Stimulated activated CD4-positive, alpha-beta T cell treated with anti-CD3 and anti-CD28 coated beads, Interleukin-2, amount 100 ng/mL, for 48 hours (primary cell): ENCODE measurements at places on chromosomes 4 and X.

GRCh38 chr4:185255868-185256267 is 46.5 kb downstream of the SNX25 start:
- DNase-seq, result no peak

- DNase-seq, result no peak
Measured at GRCh38 chr4:28358606-28359005, 1498.0 kb downstream of the STIM2 start.

- DNase-seq, result no peak
Measured at GRCh38 chrX:150513544-150513943, 54.9 kb upstream of the MTM1 start.

DNA sequence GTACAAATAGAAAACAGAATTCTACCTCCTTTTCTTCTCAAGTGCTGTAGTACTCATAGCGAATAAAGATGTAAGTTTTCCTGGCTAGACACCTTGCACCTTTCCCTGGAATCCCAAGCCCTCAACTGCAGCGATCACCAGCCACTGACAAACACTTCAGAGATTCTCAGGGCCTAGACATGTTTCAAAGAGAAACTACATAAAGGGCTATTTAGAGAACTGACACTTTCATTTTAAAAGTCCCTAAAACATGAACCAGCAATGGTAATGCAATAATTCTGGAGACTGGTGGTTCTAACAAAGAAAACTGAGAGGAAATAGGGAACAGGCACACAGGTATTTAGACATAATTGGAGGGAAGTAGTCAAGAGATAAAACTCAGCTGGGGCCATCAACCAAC is 35.7 kb downstream of the FANCB start:
- no peak for DNase-seq

DNA sequence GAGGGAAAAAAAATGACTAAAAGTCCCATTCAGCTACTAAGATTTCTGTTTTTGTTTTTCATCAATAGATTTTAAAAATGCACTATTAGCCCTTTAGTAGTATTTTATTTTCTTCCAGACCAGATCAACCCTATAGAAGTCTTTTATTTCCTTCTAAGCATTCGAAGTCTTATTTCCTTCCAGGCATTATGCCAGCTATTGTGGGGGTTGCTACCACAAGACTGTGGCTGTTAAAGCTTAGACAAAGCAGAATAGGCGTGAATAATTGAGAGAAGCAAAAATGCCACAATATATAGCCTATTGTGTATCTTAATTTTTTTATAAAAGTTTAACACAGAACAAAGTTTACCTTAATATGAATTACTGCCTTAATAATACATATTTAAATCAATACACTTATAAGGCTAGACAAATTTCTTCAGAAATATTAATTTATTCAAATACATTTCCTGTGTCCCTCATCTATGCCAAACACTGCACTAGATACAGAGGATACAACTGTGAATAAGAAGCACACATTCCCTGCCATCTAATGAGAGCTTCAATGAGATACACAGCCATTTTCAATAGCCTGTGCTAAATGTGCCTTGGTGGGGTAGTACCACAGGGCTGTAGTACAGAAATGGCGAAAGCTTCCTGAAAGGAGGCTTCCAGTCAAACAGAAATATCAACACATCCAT is 33.1 kb downstream of the SLC10A7 start:
- no peak for DNase-seq

DNA sequence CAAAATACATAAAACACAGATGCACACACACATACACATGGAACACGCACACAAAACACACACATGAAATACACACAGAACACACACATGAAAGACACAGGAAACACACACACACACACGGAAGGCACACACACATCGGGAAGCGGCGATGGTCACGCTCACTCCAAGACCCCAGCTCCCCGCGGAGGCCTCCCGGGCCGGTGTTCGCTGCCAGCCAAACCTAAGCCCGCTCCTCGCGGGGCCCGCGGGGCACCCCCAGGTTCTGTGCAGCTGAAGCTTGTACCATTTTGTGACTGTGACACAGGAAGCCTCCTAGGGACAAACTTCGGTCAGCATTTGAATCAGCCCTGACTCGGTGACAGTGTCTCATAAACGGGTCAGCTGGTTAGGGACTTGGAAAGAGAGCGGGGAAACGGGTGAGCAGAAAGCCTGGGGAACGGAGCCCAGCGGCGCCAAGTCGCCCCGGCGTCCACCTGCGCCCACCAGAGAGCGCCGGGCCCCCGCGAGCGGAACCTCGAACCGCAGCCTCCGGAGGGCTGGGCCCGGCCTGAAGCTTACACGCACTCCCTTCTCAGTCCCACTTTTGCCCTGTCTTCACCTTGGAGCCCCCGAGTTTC is 32.1 kb downstream of the F11 start:
- DNase-seq, result no peak

GRCh38 chr4:113699772-113700171 is 61.8 kb downstream of the CAMK2D start:
- no peak for DNase-seq

GRCh38 chr4:56681853-56682525 is 893 bp upstream of the HOPX start:
- DNase-seq, result no peak

DNA sequence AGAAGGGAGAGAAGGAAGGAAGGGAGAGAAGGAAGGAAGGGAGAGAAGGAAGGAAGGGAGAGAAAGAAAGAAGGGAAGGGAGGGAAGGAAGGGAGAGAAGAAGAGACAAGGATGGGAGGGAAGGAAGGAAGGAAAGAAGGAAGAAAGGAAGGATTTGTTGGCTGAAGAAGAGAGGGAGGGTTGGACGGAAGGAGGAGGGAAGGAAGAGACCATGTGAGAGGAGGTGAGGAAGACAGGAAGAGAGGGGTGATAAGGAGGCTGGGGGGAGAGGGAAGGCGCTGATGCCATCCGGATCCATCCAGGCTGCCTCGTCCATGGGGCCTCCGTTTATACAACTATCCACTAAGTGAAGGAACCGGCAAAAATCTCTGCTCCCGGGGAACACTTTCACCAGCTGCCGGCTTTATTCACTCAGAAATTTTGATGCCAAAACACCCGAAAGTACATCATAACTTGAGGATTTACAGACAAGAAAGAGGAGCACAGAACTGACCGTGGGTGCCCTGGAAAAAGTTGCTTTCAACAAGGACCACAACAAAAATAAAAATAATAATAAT is 14.9 kb downstream of the DHRSX start:
- no peak for DNase-seq

DNA sequence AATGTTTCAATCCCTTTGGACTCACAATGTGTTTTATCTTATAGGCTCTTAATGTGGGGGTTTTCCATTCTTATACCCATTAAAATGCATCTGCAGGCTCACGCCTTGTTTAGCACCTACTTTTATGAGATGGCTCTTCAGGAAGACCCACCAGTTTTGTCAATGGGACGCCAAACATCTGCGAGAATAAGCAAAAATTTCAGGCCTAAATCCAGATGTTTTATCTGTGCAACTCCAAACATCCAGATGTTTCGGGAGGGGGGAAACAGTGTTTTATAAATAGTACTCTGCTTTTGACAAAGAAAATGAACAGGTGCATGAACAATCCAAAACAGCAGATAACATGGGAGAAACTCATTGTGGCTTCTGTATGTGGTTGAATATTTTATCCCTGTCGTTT is 342.8 kb downstream of the DHX15 start:
- no peak for DNase-seq

GRCh38 chr4:142497606-142498005 is 348.5 kb downstream of the INPP4B start:
- DNase-seq, result no peak

DNA sequence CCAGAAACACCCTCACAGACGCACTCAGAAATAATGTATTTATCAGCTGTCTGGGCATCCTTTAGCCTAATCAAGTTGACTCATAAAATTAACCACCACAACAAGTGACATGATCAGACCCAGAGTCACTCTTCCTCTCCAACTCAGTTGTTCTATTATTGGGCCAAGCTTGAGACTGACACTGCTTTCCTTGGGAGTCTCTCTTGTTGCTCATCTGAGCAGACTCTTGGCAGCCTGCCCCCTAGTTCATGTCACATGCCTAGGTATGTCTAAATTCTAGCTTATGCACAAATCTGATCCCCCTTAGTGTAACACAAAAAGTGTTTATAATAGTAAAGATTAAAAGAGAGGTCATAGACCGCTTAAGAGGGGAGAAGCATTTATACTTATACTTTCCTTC is 72.6 kb upstream of the ADAMTS3 start:
- DNase-seq, result no peak

DNA sequence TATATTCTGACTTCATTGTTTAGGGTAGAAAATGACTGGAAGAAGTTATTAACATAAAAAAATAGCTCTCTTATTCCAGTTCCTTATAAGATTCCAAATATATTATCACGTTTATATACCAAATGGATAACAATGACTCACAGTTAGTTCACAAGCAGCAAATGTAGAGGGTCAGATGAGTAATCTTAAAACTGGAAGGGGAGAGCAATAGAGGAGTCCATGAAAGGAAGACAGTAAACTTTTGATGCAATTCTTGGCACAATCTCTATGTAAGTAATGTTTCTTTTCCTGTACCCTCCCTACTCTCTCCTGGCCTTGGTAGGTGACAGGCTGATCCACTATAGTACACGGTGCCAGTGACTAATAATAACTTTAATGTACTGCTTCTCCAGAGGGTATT is 259.0 kb upstream of the TRPC5 start:
- DNase-seq, result no peak

GRCh38 chrX:111779582-111779981 is 96.4 kb upstream of the TRPC5OS start:
- no peak for DNase-seq

DNA sequence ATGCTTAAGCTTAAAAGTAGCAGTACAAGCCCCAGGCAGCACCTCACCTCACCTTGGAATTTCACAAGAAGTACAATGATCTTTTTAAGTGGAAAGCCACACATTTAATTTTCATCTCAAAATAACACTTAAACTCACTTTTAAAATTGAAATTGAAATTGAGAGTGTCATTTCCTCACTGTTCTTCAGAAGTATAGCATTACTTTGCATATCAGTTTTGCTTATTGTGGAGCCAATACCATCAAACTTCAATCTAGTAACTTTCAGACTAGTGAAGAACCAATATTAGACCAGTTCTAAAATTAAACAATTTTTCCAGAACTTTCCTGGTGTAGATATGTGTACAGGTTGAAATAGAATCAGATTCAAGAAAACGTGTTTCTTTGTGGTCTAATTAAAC is 242.4 kb downstream of the NDST4 start:
- no peak for DNase-seq

- no peak for DNase-seq
Measured at GRCh38 chr4:23194751-23195150, 502.0 kb downstream of the GBA3 start.

DNA sequence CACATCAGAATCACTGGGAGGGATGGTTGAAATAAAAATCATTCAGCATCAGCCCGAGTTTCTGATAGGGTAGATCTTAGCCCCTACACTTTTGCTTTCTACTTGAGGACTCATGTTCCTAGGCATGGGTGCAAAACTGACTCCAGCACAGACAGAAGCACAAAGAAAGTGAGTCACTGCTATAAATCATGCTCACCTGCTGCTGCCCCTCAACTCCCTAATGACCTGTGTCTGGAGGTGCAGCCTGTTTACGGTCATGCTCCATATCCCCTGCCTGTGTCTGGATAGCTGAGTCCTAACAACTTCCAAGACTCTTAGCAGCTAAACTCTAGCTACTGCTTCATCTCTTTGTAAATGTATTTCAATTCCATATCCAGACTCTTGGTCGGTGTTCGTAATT is 57.8 kb downstream of the ADGRA3 start:
- DNase-seq, result no peak

- DNase-seq, result no peak
Measured at GRCh38 chr4:80295826-80296225, 29.4 kb downstream of the FGF5 start.

- no peak for DNase-seq
Measured at GRCh38 chrX:30597216-30598012, 19.8 kb upstream of the TASL start.

DNA sequence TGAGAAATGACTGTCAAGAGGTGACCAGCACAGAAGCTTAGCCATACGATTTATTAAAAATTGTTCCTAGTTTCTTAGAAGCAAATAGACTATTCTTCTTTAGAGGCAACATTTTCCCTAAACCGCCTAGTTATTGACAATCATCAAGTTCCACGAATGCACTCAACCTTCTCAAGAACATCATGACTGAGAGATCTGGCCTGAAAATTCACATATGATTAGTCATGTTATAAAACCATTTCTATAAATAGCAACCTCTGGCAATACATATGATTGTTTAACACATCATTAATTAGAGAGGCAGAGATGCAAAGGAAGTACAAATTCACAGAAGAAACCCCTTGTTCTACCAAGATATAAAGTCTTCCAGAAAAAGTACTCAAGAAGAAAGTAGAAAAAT is 6.7 kb downstream of the NUP62CL start:
- DNase-seq, result no peak

- DNase-seq, result no peak
Measured at GRCh38 chr4:153265306-153266047, 61.2 kb downstream of the TRIM2 start.

DNA sequence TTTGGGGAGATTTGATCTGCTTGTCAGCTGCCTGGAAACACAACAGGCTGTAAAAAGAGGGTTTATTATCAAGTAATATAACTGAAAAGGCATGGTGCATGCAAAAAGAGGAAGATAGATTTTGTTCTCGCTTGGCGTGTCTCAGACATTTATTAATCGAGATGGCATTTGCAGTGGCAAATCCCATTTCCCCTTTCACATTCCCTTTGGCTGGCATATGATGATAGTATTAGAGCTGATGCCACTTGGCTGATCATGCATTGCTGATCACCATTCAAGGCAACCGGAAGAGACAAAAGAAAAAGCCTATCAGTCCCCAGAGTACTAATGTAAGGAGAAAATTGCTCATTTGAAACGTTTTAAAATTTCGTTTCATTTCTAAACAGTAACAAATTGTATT is 101.8 kb downstream of the ZIC3 start:
- no peak for DNase-seq

DNA sequence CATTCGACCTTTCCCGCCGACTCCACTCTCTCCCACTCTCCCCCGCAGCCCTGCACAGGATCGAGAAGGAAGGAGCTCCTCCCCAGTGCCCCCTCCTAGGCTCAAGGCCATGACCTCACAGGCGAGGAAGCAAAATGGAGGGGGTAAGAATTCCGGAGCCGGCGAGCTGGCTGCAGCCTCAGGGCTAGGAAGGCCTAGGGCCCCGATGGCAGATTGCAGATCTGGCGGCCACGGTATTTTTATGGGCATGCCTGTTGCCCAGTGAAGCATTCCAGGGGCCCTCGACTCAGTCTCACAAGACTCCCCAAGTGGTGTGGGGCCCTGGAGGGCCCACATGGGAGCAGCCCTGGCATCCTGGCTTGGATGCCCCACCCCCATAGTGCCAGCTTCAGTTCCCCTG is 942 bp upstream of the L1CAM start:
- no peak for DNase-seq
